Endothelial cell (in vitro differentiated cells): ENCODE measurements at places on chromosomes 16 and 17. TPM values are rescaled to one million over a fixed set of nuclear protein-coding genes. Genes with fewer than 3 reads are reported as not detected.
A peak's percentile ranks its signal among the peaks of the same experiment; 100 is the strongest.

Gene PTGES3L
- 1.5 TPM for total RNA-seq

- no peak for DNase-seq
- no peak overlapping the region for H3K27ac ChIP-seq
- peaks cover 2% of the 10 kb centered on the region for H3K27me3 ChIP-seq
- H3K4me1 ChIP-seq, result peaks cover 3% of the 10 kb centered on the region
- H3K4me3 ChIP-seq, result no peak overlapping the region
Measured at GRCh38 chr16:3948378-3948995, 68.0 kb upstream of the CREBBP start.

GRCh38 chr16:70796301-70796700 is 4.7 kb downstream of the VAC14 start:
- H3K36me3 ChIP-seq, result no peaks in the 10 kb centered on the region
- no peak for DNase-seq

DNA sequence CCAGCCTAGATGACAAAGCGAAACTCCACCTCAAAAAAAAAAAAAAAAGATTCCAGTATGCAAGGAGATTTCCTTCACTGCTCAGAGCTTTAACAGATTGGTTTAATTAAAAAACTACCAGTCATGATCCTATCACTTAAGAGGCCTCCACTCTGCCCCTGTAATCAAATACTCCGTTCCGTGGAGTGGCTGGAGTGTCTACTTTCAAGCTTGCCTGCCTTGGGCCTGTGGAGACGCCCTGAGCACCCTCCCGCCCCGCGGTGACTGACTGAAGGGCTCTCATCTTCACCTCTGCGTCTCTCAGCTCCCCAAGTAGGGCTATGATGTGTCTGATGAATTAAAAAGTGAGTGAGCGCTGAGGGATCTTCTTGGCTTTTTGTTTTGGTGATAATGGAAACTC is 25.3 kb upstream of the TRPV3 start:
- peaks cover 10% of the 10 kb centered on the region for H3K36me3 ChIP-seq
- no peak for DNase-seq

DNA sequence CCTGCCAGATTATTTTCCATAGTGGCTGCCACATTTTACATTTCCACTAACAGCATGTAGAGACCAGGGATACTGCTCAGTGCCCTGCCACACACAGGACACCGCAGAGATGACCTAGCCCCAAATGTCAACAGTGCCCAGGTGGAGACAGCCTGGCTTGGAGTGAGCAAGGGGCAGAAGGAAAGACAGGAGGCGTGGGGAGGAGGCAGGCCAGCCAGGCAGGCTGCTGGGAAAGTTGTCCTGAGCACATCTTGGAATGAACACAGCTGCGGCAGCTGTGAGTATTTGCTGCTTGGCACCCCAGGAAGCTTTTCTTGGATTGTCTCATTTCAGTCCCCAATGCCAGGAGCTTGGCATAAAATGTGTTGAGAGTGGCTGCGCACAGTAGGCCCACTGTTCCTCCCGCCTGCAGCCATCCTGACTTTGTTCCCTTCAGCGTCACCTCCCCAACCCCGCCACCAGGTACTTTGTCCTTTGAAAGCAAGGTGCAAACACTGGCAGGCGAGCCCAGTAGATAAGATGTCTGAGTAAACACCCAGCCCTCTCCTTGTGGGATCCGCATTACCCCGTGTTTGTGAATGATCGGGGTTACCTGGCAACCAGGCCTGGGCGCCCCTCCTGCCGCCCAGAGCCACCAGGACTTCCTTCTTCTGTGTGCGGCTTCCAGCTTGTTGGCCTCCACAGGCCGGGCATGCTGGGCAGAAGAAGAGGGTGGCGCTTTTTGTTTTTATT is 114.0 kb downstream of the CMIP start:
- H3K27ac ChIP-seq, result peak overlapping the region; percentile 78
- DNase-seq, result peak; percentile 34
- H3K4me1 ChIP-seq, result peaks cover 7% of the 10 kb centered on the region
- no peak overlapping the region for H3K4me3 ChIP-seq
- H3K36me3 ChIP-seq, result no peaks in the 10 kb centered on the region

Gene FNDC8
- not detected for total RNA-seq

Gene ITGB3
- not detected for total RNA-seq

GRCh38 chr17:75738218-75738802 is 17.1 kb downstream of the ITGB4 start:
- H3K27ac ChIP-seq, result no peak overlapping the region
- H3K4me3 ChIP-seq, result no peak overlapping the region
- H3K36me3 ChIP-seq, result no peaks in the 10 kb centered on the region
- H3K27me3 ChIP-seq, result peaks cover 3% of the 10 kb centered on the region

Gene STH
- total RNA-seq, result not detected

- DNase-seq, result no peak
- peaks cover 12% of the 10 kb centered on the region for H3K36me3 ChIP-seq
- H3K27me3 ChIP-seq, result peaks cover 8% of the 10 kb centered on the region
- H3K27ac ChIP-seq, result no peak overlapping the region
- H3K4me1 ChIP-seq, result peaks cover 3% of the 10 kb centered on the region
Measured at GRCh38 chr17:2704031-2704889, 7.3 kb downstream of the CLUH start.
